ENCODE measurements at places on chromosomes 1 and 21.

- no peak for DNase-seq
Measured at GRCh38 chr1:18556364-18556763, 74.3 kb upstream of the PAX7 start.

GRCh38 chr1:238951809-238952208 lies 434.6 kb upstream of the CHRM3 start:
- peak; percentile 52 for DNase-seq

DNA sequence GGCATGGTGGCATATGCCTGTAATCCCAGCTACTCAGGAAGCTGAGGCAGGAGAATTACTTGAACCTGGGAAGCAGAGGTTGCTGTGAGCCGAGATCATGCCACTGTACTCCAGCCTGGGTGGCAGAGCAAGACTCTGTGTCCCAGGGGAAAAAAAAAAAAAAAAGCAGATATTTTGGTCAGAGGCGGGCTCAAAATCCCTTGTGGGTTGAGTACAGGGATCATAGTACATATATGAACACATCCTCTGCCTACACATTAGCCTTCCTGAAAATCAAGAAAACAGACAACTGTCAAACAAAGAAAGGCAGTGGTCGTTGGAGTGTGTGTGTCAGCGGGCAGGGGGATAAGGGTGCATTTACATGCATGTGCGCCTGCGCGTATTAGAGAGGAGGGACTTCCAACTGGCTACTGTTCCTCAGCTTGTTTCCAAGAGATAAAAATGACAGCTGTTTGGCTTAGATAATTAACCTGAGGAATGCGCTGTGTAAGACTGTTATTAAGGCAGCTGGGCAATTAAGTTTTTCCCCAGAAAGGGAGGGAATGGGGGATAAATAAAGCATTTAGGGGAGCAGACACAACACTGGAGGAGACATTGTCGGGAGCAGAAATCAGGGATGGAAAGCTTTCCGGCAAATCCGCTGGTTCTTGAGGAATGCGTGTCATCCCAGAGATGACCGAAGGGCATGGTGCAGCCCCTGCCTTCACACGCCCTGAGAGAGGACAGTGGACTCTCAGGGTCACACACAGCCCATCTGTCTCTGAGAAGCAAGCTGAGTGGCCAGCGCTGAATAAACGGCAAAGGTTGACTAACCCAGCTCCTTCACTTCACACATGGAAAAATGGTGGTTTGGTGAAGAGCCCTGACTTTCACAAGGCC lies 6.4 kb downstream of the LAMB3 start:
- DNase-seq: no peak

DNA sequence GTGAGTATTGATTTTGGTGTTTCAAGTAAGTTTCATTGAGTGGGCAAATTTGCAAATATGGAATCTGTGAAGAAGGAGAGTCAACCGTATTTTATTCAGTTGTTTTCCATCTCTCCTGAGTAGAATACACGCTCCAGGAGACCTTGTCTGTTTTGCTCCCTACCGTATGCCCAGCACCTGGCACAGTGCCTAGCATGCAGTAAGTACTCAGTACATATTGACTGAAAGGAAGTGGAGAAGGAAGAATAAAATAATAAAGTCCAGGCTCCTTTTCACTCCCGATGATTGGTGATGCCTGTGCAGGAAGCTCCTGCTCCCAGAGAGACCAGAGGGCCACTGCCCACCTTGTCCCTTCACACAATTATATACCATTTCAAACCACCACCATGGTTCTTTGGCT lies 59.4 kb upstream of the NEK2 start:
- DNase-seq: no peak

DNA sequence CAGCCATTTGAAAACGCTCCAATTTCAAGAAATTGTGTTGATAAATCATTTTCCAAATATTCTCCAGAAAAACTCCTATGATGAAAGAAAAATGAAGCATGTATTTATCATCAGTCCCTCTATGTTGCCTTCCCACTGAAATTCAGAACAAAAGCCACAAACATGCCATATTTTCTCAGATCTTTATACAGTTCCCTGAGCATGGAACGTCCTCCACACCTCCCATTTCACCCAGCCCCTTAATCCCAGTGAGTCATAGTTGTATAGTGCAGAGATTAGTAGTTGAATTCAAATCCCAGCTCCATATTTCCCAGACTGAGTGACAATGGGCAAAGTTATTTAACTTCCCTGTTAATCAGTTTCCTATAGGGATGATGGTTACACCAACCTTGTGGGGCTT lies 20.6 kb upstream of the NPL start:
- DNase-seq: no peak

DNA sequence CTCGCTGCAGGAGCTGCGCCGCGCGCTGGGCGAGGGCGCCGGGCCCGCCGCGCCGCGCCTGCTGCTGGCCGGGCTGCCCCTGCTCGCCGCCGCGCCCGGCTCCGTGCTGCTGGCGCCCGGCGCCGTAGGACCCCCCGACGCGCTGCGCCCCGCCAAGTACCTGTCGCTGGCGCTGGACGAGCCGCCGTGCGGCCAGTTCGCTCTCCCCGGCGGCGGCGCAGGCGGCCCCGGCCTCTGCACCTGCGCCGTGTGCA lies 730 bp downstream of the OLIG1 start:
- no peak for DNase-seq

GRCh38 chr1:94100785-94101612 lies 19.9 kb downstream of the ABCA4 start:
- no peak for DNase-seq

DNA sequence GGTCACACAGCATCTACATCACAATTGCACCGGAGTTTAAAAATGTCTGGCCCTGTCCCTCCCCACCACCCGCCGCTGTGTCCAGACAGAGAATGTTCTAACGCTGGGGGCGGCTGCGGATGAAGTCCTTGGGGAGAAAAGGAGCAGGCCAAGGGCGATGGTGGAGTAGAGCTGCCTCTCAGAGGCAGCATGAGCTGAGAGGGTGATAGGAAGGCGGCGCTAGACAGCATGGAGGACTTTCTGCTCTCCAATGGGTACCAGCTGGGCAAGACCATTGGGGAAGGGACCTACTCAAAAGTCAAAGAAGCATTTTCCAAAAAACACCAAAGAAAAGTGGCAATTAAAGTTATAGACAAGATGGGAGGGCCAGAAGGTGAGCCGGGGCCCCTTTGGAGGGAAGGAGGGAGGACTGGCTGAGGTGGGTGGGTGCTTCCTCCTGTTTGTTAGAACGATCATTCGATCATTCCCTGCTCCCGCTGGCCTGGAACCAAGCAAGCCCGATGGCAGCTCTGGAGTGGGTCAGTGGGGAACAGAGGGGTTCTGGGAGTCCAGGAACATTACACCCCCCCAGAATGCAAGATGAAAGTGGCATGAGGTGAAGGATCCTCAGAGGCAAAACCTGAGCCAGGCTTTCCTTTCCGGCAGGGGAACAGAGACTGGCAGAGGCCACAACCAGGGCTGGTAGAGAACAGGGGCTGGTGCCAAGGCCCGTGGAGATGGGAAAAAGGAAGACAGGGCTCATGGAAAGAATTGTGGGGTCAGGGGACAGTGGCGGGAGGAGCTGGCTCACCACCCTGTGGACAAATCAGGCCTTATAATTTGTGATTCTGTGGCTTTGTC lies at the start of the genes FAM229A and TSSK3:
TSS of gene FAM229A (minus strand) at position 12 of the 840 bp plus-strand sequence. CDS start 394 bp downstream, outside the sequence.
TSS of gene TSSK3 (plus strand) at position 66 of the 840 bp plus-strand sequence. CDS start at position 229, 163 bp downstream.
- peak; percentile 65 for DNase-seq

DNA sequence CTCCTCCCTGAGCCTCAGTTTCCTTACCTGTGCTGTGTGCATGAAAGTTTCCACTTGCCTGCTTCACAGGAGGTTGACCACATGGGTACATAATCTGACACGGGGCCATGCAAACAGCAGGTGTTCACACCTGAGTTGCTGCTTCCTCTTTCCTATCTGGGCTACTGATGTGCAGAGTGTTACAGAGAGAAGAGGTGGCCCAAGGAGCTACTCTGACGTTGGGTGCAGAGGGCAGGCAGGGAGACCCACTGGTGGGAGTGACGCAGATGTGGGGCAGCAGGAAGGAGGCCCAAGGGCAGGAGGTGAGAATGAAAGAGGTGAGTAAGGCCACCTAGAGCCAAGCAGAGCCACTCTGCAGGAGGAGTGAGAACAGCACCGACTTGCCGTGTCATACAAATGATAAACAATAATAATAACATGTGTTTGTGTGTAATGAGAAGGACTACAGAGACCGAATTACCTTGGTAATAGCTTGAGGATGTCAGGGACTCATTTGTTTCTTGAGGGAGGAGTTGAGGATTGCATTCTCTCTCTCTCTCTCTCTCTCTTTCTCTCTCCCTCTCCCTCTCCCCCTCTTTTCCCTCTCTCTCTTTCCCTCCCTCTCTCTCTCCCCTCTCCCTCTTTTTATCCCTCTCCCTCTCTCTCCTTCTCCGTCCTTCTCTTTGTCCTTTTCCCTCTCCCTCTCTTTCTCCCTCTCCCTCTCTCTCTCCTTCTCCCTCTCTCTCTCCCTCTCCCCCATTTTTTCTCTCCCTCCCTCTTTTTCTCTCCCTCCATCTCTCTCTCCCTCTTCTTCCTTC lies 87.4 kb upstream of the IGSF21 start:
- DNase-seq: no peak

DNA sequence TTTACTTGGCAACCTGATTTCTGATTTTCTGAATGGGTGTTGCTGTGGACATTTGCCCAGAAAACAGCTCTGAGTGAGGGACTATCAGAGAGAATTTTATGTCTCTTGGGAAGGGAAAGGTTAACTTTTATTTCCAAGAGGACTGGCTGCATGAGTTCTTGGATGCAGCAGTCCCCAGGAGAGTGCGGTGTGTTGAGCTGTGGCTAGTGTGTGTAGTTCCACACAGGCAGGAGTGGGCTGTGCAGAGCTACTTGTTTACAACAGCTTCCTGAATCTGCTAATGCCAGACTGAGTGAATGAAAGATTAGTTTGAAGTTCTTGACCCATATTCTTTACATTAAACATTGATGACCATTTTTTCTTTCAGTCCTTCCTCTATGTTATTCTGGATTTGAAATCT lies 41.0 kb upstream of the APOBEC4 start:
- DNase-seq: no peak

DNA sequence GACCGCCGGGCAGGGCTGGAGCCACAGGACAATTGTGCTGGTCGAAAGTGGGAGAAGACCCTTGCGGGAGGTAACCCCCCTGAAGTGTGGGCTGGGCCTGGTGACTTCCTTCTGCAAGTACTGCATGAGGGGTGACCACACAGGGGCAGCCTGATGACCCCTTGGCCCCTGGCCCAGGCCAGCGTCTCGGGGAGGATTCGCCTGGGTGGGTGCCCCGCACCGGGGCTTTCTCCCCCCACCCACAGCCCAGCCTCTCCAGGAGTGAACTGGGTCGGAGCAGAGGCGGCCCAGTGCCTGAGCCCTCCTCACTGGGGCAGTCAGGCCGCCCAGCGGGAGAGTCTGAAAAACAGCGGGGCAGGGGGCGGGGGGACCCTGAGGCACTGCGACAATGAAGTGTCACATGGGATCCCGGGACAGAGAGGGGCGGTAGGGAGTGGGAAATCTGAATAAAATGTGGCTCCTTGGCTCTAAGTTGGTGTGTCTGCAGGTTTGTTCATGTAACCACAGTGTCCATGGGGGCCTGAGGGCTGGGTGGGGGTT lies 1.6 kb upstream of the DNMT3L start:
- DNase-seq: peak; percentile 94

GRCh38 chr21:45470773-45471524 lies 66.0 kb downstream of the COL18A1 start:
- DNase-seq: no peak

GRCh38 chr1:167668108-167668507 lies 38.1 kb downstream of the RCSD1 start:
- no peak for DNase-seq

DNA sequence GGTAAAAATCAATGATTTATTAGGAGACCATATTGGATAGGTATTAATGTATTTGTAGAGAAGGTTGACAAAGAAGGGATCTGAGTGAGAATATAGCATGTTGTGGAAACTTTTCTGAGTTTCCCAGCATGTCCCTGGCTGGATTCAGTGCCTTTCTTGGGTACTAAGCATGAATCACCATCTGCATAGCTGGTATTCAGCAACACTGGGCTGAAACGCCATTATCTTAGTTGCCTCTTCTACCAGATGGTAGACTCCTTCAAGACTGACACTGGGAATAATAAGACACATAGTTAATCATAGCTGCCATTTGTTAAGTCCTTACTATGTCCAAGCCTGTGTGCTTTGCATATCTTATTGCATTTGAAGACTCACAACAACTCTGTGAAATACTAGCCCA lies 45.5 kb downstream of the ATP5PF start:
- DNase-seq: no peak

GRCh38 chr1:212186427-212187207 lies 98.6 kb upstream of the PPP2R5A start:
- DNase-seq: no peak

DNA sequence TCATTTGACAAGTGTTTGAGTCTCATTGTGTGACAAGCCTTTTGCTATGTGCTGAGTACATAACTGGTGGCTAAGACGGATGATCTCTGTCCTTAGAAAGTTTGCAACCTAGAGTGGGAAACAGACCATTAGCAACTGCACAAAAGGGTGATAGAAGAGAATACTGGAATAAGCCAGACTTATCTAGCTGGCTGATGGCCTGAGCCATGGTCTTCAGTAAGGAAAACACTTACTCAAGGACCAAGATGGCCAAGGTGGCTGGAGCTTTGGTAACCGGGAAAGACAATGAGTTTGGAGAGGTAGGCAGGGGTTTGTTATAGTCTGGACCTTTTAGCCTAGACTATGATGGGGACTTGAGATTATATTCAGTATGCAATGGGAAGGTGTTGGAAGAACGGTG lies 1.6 kb upstream of the TAF12 start:
- DNase-seq: no peak

DNA sequence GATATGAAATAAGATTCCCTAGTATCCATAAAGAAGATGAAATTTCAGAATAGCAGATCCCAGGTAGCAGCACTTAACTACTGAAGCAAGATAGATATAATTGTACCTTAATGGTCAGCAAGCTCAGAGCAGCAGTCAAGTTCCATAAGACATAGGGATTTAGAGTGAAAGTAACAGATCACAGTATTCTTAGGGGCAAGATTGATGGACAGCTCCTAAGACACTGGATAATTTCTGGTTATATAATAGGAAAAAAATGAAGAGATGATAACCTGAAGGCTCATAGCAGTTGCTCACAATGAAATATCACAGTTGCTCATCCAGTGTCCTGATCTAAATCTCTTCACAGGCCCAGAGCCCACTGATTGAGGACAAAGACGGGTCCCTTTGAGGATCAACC lies 66.0 kb downstream of the SLC30A10 start:
- no peak for DNase-seq

- DNase-seq: no peak
Measured at GRCh38 chr1:3945222-3945621, 45.1 kb upstream of the C1orf174 start.

GRCh38 chr1:236142253-236143103 lies at the start of gene GPR137B:
GPR137B (plus strand) TSS chr1:236142539; CDS start chr1:236142623, 84 bp downstream.
- DNase-seq: peak; percentile 79

DNA sequence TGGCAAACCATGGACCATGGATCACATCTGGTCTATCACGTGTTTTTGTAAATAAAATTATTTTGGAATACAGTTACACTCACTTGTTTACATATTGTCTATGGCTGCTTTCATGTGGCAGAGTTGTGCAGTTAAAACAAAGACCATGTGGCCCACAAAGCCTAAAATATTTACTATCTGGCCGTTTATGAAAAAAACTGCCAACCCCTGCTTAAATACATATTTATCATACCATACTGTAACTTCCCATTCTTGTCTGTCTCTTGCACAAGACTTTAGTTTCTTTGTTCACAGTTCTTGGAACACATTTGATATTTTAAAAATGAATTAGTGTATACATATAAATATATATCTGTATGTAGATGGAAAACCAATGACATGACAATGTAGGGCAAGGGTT lies 141.5 kb downstream of the PAPPA2 start:
- no peak for DNase-seq
